T-cell (primary cell): ENCODE measurements at places on chromosomes 3 and 15. TPM values are rescaled to one million over a fixed set of nuclear protein-coding genes. Genes with fewer than 3 reads are reported as not detected.

The GOLGA6L10 gene
- total RNA-seq: 1.6 TPM

The FAM107A gene
- not detected for total RNA-seq

The DLL4 gene
- total RNA-seq: 0.12 TPM

The BUB1B gene
- total RNA-seq: 1.9 TPM

The PPM1L gene
- 4.8 TPM for total RNA-seq

DNA sequence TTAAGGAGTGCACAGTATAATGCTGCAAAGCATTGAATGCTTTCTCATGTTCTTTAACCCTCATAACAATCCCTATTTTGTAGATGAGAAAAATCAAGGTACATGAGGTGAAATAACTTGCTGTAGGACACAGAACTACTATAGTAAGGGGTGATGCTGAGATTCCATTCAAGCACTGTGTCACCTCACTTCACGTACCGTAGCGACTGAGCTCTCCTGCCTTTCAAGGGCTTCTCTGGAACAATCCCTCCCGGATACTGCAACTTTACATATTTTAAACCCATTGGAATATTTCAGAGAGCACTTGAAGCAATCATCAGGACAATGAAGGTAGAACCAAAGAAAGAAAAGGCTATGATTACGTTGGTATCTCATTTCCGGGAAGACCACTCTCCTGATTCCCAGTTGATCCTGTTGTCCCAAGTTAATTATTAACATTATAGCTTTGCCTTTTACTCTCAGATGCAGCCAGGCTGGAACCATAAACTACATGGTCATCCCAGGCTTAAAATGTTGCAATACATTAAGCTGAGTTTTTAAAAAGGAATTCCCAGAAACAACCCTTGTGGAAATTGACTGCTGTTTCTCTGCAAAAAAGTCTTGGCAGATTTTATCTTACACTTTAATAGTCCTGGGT, 252.2 kb upstream of the IGF1R start:
- DNase-seq: no peak

GRCh38 chr15:71288348-71288955, 173.2 kb downstream of the THSD4 start:
- no peak for DNase-seq

- no peak for DNase-seq
These were observed 160.9 kb upstream of the GALNT15 start for GRCh38 chr3:16013568-16013967.

DNA sequence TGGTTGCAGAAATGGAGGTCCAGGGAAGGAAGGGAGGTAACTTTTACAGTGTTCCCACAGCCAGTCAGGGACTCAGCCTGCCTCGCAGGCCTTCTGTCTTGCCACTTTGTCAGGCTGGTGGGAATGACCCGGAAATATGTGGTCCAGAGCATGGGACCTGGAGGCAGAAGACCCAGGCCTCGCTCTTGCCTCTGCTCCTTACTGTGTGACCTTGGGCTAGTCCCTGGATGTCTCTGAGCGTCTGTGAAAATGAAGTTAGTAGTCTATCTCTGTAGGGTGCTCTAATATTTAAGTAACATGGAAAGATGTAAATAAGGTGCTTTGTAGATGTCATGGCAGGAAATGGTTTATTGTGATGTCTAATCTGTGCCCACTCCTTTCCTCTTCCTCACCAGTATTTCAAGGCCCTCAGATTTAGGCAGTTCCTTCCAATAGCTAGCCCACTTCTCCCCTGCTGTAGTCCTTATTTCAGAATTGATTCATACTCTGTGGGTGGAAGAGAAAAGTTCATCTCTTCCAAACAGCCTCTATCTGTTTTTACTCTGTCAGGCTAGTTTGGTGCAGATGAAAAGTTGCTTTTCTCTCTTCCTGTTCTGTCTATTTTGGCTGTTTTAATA, 9.1 kb downstream of the CORO2B start:
- no peak for DNase-seq

GRCh38 chr15:45179221-45179985, 8.4 kb downstream of the SHF start:
- peak; percentile 40 for DNase-seq

DNA sequence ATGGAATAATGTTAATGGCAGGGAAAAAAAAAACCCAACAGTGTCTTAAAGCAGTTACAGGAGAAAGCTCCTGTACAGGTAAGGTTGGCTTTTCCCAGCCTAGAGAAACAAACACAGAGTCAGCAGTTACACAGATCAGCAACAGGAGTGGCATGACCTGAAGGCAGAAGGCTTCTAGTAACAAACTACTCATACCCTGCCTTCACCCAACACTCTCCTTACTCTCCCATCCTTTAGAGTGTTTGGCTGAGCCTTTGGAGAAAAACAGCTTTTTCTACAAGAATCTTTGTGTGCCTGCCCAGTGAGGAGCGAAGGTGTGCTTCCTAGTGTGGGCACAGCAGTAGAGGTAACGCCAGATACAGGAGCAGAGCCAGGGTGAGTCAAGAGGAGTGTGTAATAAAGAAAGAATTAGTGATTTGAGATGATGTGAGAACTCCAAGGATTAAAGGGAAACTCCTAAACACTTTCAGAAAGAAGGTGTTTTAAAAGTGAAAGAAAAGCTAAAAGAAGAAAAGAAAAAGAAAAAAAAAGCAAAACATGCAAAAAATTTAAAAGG, 152.7 kb downstream of the POLR2M start:
- no peak for DNase-seq

DNA sequence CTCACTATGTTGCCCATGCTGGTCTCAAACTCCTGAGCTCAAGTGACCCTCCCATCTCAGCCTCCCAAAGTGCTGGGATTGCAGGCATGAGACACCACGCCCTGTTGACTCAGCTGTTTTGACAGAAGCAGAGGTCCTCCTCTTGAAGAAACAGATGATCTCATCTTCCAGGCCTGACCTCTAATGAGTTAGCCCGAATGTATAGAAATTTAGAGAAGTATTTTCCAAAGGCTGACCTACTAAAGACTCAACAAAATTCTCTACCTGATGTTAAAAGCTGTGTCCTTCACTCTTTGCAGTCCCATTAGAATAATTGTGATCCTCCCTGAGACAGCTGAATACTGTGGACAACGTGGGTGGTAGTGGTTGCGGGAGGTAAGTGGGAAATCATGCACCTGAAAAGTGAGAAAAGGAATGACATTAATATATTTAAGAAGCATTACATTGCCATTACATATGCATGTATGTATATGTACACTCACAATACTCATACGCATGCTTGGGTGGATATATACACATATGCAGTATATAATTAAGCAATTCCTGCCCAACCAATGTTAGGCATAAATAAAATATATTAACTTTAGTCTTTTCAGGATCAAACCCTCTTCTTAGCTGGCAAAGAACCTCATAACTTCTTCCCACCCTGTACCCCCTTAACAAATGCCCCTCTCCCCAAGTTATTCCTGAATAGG, 204.6 kb upstream of the NR2F2 start:
- DNase-seq: no peak

DNA sequence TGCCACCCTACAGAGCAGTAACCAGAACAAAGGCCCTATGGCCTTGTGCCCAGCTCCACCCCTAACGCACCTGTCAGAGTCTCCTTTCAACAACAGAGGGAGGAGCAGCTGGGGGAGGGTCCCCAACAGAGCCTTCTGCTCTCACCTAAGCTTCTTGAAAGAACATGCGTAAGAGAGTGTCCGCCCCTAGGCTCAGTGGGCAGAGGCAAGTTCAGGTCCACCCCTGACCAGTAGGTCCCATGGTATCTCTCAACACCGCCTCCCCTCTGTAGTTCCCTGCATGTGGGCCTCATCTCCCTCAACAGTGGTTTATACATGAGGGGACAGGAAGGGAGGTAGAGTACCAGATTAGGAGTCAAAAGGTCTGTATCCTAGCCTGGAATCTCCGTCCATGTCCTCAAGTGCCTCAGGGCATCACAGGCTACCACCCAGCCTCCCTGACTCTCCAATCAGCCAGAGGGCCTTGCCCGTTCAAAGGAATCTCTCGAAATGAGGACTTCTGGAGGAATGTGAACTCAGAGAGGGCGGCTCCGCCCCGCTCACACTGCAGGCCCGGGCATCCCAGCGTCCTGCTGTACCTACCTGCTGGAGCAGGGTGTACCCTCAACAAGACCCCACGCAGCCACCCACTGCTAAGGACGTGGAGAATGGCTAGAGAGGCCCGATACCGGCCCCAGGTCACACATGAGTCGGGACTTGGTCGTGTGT, 680 bp downstream of the POC1A start:
- DNase-seq: no peak

DNA sequence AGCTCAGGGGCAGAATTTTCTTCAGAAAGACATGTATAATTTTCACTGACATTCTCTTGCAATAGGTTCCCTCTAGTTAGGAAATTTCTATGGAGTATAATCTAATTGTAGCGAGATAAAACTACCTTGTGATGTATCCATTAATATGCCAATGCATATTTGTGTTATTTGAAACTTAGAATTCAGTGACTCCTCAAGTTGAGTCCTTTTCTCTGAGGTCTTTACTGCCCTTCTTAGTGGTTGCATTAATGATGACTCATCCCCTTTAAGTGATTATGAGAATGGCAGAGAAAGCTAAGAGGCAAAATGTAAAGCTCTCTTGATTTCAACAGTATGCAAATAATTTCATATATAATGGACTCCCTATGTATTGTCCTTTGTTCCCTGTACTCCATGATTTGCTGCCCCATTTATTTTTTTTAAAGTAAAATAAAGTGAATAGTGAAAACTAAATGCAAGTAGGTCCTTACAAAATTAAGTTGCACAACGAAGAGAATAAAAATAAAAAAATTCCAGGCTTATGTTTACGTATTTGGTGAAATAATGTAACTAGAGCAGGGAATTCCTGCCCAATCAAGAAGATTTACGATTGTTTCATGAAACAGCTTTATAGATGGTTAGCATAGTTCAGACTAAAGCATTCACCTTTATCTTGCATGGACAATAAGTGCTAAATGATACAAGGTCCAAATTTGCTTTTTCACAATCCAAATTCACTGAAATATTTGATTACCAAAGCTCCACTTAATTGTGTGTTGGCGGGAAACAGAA, 78.1 kb downstream of the ZPLD1 start:
- no peak for DNase-seq

GRCh38 chr3:190695225-190695624, 167.3 kb downstream of the GMNC start:
- DNase-seq: no peak

- DNase-seq: no peak
These were observed 3.8 kb downstream of the NCBP2 start for GRCh38 chr3:196938576-196938975.

DNA sequence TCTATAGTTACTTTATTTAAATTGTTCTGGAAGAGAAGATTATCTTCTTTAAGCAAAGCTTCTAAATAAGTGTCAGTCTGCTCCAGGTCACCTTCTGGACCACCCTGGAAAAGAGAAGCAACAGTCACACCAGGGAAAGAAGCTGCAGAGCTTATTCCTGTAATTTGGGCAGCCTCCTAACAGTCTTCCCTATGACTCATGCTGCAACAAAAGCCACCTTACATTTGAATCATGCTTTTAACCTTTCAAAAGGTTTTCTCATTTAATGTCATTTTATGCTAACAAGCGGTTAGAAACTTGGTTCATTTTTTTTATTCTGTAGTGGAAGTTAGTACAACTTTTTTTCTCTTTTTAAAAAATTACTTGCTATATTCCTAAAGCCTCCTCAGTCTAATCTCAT, 5.3 kb upstream of the GUCA1C start:
- no peak for DNase-seq

GRCh38 chr3:61093364-61093763, 157.9 kb downstream of the FHIT start:
- DNase-seq: no peak

DNA sequence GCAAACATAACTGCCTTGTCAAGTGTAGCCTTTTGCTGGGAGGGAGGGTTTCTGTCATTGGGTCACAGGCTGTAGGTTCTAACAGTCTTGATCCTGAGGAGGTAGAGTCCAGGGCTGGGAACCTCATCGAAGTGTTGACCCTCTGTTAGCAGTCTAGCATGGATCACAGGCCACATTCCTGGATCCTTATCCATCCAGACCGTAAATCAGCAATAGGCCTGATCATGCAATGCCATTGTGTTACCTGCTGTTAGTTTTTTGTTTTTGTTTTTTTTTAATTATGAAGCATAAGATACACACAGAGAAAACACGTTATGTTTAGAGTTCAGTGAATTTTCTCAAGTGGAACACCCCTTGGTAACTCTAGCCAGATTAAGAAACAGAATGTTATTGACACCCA, 282.0 kb upstream of the TPM1 start:
- DNase-seq: no peak

- no peak for DNase-seq
These were observed 461.6 kb downstream of the PYDC2 start for GRCh38 chr3:191922570-191922969.

- no peak for DNase-seq
These were observed 525 bp downstream of the NPTN start for GRCh38 chr15:73632670-73633058.

DNA sequence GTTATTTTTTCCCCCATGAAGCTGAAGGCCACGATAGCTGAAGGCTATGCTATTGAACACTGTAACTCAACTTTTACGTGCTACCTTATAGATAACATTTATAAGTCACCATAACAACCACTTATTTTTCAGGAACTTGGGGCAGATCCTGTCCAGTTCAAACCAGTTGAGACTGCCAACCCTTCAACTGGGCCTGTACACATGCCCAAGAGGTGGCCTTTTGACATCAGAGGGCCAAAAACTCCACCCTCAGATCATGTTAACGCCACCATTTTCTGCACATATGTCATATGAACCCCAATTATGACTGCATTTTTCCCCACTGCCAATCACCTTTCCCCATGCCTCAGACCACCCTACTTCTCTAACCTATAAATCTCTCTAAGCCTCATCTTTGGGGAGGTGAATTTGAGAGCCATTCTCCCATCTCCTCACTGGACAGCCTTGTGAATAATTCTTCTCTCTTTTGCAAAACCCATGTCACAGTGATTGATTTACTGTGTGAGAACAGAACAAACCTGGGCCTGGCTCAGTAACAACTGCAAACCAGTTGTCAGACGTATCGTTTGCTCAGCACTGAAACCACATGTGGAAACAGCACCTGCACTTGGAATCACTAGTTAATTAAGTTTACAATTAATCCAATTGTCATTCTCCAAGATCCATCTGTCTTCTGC, 42.5 kb downstream of the ZNF445 start:
- no peak for DNase-seq
